NCI-H2107 (cell line): ENCODE measurements at places on chromosomes 3 and 15.

GRCh38 chr15:28003302-28004037 lies 95.6 kb downstream of the OCA2 start:
- DNase-seq: no peak

GRCh38 chr3:32872487-32873382 lies 54.9 kb downstream of the TRIM71 start:
- peak; percentile 16 for DNase-seq

DNA sequence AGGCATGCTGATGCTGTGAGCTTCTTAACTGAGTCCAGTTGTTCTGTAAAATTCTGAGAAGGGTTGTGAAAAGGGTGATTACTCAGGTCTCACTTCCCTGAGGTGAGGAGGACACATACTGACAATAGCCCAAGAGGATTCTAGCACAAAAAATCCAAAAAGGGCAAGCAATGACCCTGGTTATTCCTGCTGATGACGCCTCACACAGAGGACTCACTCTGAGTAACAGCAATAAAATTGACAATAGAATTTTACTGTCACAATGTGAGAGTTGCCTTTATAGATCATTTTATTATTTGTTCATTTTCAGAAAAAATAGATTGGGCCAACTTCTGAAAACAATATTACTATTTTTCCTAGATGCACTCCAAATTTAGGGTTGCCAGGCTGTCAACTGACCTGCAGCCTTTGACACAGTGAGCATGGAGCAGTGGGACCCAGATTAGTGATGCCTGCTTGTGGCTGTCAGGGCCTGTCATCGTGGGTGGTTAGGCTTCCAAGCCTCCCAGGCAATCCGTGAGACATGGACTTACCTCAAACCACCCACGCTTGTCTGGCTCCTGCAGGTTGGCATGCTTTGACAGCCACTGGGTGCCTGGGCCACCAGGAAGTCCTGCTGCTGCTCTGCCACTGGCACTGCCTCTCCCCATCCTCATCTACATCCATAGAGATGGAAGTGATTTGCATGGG lies 396.0 kb upstream of the THBS1 start:
- no peak for DNase-seq

GRCh38 chr15:40273428-40273827 lies 9.4 kb downstream of the ANKRD63 start:
- DNase-seq: no peak

DNA sequence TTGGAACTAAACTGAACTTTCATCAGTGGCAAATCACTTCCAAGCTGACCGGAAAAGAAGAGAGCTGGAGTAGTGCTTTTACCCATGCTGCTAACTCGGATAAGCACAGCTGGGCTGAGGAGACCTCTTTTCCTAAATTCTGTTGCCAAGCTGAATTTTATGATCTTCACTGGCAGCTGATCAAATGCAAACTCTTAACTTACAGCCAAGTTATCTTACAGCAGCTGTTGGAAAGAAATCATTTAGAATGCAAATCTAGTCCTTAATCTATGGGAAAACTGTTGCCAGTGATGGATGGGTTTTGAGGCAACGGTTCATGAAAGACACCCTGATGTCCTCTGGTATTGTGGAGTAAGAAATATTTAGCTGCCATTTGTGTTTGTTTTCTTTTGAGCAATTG lies 216.5 kb downstream of the ZNF385D start:
- DNase-seq: no peak

GRCh38 chr3:106473576-106474475 lies 605.0 kb upstream of the CBLB start:
- no peak for DNase-seq
